Lower lobe of right lung (tissue), 2 donors: ENCODE measurements at places on chromosomes 3 and 15.

GRCh38 chr15:27660676-27661075, 438.4 kb downstream of the OCA2 start:
- no peaks in the 10 kb centered on the region for H3K27me3 ChIP-seq
- no peaks in the 10 kb centered on the region for H3K4me1 ChIP-seq
- no peak for DNase-seq
- no peak overlapping the region for H3K4me3 ChIP-seq
- H3K27ac ChIP-seq = no peak overlapping the region

GRCh38 chr3:23263796-23264195, 60.7 kb downstream of the UBE2E2 start:
- H3K4me1 ChIP-seq = no peaks in the 10 kb centered on the region
- no peak for DNase-seq
- H3K27me3 ChIP-seq = no peaks in the 10 kb centered on the region
- no peak overlapping the region for H3K4me3 ChIP-seq

- H3K4me3 ChIP-seq = no peak overlapping the region
- H3K36me3 ChIP-seq = no peaks in the 10 kb centered on the region
- no peak for DNase-seq
- H3K27ac ChIP-seq = no peak overlapping the region
- H3K4me1 ChIP-seq = no peaks in the 10 kb centered on the region
Measured at GRCh38 chr3:17935222-17935621, 192.8 kb upstream of the TBC1D5 start.

DNA sequence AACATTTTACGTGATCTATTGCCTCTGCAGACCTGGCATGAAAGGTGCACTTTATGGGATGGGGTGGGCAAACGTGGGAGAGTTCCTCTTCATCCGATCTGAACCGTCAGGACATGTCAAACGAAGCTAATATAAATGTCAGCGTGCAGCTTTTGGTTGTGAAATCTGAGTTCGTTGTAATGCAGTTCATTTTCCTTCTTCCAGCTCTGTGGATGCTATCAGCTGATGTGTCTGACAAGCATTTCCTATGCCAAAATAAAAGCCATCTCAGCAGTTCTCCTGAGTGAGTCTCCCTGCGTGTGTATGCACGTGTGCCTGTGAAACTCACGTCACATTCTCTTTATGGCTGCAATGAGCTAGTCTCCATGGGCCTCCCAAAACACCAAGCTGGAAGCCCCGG, 512.3 kb downstream of the MCTP2 start:
- H3K4me1 ChIP-seq = no peaks in the 10 kb centered on the region
- no peaks in the 10 kb centered on the region for H3K27me3 ChIP-seq
- no peak for DNase-seq
- no peaks in the 10 kb centered on the region for H3K36me3 ChIP-seq

- H3K36me3 ChIP-seq = no peaks in the 10 kb centered on the region
- no peak overlapping the region for H3K4me3 ChIP-seq
- no peaks in the 10 kb centered on the region for H3K27me3 ChIP-seq
- DNase-seq = no peak
- H3K4me1 ChIP-seq = peaks cover 11% of the 10 kb centered on the region
- H3K27ac ChIP-seq = no peak overlapping the region
Measured at GRCh38 chr3:172704001-172704400, 6.9 kb downstream of the NCEH1 start.

- DNase-seq = no peak
- peaks cover 22% of the 10 kb centered on the region for H3K27me3 ChIP-seq
- H3K4me3 ChIP-seq = no peak overlapping the region
- no peak overlapping the region for H3K27ac ChIP-seq
Measured at GRCh38 chr15:77654975-77655374, 22.3 kb upstream of the LINGO1 start.

DNA sequence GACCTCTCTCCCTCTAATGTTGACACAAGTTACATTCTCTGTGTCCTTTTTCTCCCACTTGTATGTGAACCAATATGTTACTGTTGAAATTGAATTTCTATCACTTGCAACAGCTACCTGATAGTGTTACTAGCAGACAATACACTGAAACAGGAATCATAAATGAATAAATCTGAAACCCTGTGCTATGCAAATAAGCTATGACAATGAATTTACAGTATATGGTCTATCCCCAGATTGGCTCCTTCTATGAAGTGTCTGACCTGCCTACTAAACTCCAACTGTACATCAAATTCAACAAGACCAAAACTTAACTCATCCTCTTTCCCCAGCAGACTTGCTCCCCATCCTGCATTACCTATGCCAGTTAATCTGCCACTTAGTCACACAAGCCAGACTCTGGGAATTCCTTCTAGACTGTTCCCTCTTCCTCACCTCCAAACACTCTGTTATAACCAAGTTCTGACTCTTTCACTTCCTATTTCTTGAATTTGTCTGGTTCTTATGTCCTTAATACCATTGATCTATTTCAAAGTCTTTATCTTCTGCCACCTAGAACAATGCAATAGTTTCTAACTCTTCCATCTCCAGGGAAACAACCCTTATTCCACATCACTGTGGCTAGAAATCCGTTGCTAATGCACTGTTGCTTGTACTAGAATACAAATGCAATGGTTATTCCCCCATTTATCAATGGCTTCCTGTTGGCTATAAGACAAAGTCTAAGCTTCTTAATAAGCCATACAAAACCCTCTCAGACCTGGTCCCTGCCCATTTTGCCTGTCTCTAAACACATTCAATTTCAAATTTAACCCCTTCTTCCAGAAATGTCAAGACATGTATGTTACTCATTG, 13.4 kb upstream of the ZNF639 start:
- no peaks in the 10 kb centered on the region for H3K27me3 ChIP-seq
- H3K27ac ChIP-seq = no peak overlapping the region
- DNase-seq = no peak
- H3K4me3 ChIP-seq = no peak overlapping the region

DNA sequence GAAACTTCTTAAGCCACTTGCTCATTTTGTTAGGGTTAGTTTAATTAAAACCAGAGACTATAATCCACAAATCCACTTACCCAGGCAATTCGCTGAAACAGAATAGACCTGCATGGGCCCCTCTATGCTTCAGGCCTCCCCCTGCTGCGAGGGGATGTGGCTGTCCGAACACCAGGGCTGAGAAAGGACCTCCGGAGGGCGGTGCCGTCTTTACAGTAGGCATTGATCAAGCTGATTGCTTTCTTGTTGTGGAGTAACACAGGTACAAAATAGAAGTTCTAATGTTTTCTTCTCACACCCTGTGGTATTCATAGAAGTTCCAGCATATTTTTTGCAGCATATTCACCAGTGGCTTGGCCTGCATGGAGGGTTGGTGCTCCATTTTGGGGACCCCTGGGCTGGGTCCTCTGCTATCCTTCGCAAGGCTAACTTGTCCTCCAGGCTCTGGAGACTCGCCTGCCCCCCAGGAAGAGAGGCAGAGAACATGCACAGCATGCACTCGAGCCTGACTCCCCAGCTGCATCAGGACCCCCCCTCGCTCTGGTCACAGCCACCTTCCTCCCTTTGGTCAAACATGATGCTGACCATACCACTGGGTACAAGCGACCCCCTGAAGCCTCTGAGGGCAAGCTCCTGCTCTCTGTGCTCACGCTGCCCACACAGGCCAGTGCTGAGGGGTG, 55.3 kb downstream of the TPRA1 start:
- H3K27ac ChIP-seq = no peak overlapping the region
- H3K4me1 ChIP-seq = no peaks in the 10 kb centered on the region
- no peaks in the 10 kb centered on the region for H3K27me3 ChIP-seq
- DNase-seq = no peak
- no peaks in the 10 kb centered on the region for H3K36me3 ChIP-seq
